Fibroblast of lung (primary cell): ENCODE measurements at places on chromosomes 13 and 19. TPM values are rescaled to one million over a fixed set of nuclear protein-coding genes. Genes with fewer than 3 reads are reported as not detected.

Gene PIAS4
- 12.1 and 14.9 TPM in 2 replicates for total RNA-seq

- no peaks in the 10 kb centered on the region for H3K4me1 ChIP-seq
- no peak overlapping the region for H3K27ac ChIP-seq
- H3K4me3 ChIP-seq, result no peak overlapping the region
- no peak for DNase-seq
- H3K36me3 ChIP-seq, result no peaks in the 10 kb centered on the region
These were observed 1221.1 kb downstream of the SLITRK1 start for GRCh38 chr13:82661126-82661525.

GRCh38 chr13:97567510-97568243, 133.7 kb downstream of the RAP2A start:
- no peak overlapping the region for H3K4me3 ChIP-seq
- DNase-seq, result peak; percentile 26
- H3K4me1 ChIP-seq, result no peaks in the 10 kb centered on the region
- H3K27me3 ChIP-seq, result no peaks in the 10 kb centered on the region

Gene PSG4
- 0.17 and 11.3 TPM in 2 replicates for total RNA-seq

GRCh38 chr19:16698914-16699313, 20.7 kb upstream of the NWD1 start:
- no peak overlapping the region for H3K4me3 ChIP-seq
- no peak for DNase-seq
- H3K27ac ChIP-seq, result no peak overlapping the region
- no peaks in the 10 kb centered on the region for H3K27me3 ChIP-seq

Gene F10
- total RNA-seq, result 20.3 and 41.5 TPM in 2 replicates

DNA sequence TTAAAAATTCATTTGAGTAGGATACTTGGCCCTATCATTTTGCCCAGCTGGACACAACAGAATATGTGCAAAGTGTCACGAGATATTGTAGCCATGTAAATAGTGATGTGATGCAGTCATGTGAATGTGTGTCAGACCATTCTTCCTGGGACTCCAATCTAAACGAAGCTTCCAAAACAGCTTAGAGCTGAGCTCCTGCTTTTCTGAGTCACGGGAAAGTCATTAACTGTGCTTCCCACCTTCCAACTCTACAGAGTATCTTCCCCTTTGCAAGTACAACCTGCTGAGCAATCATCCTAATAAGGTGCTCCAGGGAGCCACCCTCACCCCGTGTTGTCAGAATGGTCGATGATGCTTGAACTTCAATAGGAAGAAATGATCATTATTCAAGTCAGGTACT, 294.7 kb downstream of the MYO16 start:
- peak; percentile 43 for DNase-seq
- H3K27me3 ChIP-seq, result no peaks in the 10 kb centered on the region
- no peaks in the 10 kb centered on the region for H3K4me1 ChIP-seq
- no peaks in the 10 kb centered on the region for H3K36me3 ChIP-seq
- H3K4me3 ChIP-seq, result no peak overlapping the region
- H3K27ac ChIP-seq, result no peak overlapping the region

- no peak overlapping the region for H3K4me3 ChIP-seq
- no peaks in the 10 kb centered on the region for H3K36me3 ChIP-seq
These were observed 50.8 kb upstream of the PCDH8 start for GRCh38 chr13:52899206-52899605.

DNA sequence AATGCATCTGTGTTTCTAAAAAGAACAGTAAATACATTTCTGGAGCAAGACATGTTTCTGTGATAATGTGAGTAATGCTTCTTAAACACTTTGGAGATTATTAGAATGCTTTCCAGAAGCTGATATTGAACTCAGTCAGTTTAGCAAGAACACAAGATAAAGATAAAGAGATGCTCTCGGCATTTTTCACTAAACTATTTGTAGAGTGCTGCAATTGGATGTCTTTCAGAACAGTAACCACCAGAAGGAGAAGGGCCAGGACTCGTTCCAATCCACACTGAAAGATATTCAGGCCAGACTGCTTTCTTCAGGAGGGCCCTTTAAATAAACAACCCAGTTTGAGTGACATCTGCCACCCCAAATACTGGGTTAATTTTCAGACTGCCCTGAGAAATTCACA, 456.0 kb downstream of the TBC1D4 start:
- DNase-seq, result peak; percentile 4
- H3K36me3 ChIP-seq, result no peaks in the 10 kb centered on the region
- H3K4me3 ChIP-seq, result no peak overlapping the region
- H3K4me1 ChIP-seq, result no peaks in the 10 kb centered on the region
- H3K27me3 ChIP-seq, result no peaks in the 10 kb centered on the region
- H3K27ac ChIP-seq, result no peak overlapping the region

Gene ZNF534
- total RNA-seq, result under 0.01 and 0.17 TPM in 2 replicates

GRCh38 chr19:35225951-35226350, 2.6 kb downstream of the FAM187B start:
- no peaks in the 10 kb centered on the region for H3K36me3 ChIP-seq
- peaks cover 5% of the 10 kb centered on the region for H3K27me3 ChIP-seq
- H3K27ac ChIP-seq, result no peak overlapping the region
- DNase-seq, result no peak
- H3K4me1 ChIP-seq, result no peaks in the 10 kb centered on the region
- H3K4me3 ChIP-seq, result no peak overlapping the region

Gene KLK12
- not detected in 2 replicates for total RNA-seq

GRCh38 chr19:7109678-7110289, 40.3 kb downstream of the ZNF557 start:
- H3K4me1 ChIP-seq, result no peaks in the 10 kb centered on the region
- H3K36me3 ChIP-seq, result no peaks in the 10 kb centered on the region
- no peak overlapping the region for H3K27ac ChIP-seq
- no peak for DNase-seq

Gene FRY
- total RNA-seq, result 4.1 and 18.3 TPM in 2 replicates
